ENCODE measurements at places on chromosomes 16 and 17.

GRCh38 chr17:76232342-76232741, 8.0 kb downstream of the RNF157 start:
- DNase-seq: no peak

DNA sequence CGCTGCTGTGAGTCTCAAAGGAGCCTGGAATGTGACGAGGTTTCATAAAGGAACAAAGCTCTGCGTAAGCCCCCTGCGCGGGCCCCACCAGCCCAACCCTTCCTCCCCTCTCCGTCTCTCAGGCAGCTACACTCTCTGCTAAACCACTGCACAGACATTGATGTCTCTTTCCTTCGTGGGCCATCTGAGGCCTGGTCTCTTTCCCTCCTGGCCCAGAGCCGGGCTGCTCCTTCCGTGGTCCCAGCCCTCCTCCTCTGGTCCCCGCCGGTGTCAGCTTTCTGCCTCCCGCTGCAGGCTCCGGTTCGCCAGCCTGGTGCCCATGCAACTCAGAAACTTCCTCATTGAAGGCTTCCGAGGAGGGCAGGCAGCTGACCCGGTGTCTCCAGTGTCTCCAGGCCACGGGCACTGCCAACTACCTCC, 7.4 kb downstream of the SCARF1 start:
- DNase-seq: no peak

DNA sequence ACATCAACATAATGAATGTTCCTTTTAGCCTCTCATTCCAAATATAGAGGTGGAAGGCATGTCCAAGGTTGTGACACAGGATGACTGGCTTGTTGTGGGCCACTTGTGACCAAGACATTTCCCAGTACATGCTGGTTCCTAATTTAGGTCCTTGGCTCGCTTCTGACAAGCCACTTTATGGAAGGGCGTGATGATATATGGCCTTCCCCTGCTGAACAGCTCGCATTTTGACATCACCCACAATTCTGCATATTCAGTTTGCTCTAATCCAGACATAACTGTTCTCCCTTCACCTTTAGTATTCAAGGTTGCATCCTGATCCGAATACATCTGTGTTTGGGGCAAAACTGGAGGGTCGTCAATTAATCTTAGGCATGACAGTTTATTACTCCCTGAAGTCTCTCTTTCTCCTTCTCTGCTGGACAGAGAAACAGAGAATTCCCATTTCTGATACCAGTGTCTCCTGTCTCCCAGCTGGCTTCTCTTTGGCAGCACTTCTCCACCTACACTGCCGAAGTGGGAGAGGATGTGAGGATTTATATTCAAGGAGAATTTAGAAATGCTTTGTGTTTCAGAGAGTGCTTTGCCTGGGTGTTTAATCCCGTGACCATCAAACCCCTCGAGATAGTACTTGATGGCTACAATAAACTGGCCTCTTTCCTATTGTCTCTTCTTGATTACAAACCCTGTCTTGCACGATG, 815.5 kb upstream of the RBFOX1 start:
- no peak for DNase-seq

- no peak for DNase-seq
These were observed 182.8 kb upstream of the HS3ST3A1 start for GRCh38 chr17:13784434-13785095.

DNA sequence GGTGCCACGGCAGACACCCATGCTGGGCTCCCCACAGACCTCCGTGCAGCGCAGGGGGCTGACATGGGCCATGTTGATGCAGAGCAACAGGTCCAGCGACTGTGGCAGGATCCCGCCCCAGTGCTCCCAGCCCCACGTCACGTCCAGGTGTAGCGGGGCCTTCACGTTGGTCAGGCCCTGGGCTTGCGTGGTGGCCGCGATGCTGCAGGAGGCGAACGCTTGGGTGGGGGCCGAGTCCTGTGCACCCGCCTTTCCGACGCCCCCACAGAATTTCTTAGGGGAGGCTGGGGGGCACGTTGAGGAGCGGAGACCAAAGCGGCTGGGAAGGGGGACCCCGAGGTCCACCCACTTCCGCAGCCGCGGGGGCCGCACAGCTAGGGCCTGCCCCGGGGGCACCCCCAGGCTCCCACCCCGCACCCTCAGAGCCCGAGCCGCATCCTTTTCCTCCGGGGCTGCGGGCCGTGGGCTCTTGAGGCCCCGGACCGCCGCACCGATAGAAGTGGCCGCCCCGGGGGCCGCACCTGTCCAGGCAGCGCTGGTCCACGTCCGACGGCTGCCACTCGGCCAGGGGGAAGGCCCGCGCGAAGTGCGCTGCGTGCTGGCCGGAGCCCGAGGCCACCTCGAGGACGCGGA, 416 bp downstream of the METTL26 start:
- peak; percentile 4 for DNase-seq

GRCh38 chr16:15494236-15494635, 59.8 kb downstream of the BMERB1 start:
- DNase-seq: no peak

- DNase-seq: no peak
These were observed 148.4 kb downstream of the PITPNC1 start for GRCh38 chr17:67525239-67526135.

DNA sequence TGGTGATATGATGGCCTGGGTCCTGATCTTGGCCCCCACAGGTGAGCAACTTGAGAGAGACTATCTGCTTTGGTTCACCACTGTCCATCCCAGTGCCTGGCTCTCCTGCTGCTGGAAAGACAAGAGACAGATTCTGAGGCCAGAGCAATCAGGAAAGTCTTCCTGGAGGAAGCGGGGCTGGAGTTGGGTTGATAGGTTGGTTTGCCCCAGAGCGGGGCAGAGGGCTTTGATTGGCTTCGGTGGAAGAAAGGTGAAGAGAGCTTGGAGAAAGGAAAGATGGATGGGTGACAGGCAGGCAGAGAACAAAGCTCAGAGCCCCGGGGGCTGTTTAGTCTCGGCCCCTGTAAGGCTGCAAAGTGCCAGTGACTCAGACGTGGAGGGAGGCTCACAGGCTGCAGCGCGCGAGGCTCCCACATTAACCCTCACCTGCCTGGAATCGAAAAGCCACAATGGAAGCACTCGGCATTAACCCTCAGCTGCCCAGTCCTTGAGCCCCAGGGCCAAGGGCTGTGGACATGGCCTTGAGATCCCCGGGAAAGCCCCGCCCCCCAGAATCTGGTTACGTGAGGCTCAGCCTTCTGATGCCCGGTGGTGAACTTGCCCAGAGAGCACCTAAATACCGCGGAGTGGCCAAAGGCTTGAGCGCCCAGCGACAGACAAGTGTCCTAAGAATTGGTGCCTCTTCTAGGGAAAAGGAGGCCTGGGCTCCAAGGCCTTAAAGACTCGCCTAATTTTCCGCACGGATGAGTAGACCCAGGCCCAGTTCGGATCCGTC, 996 bp upstream of the CPNE2 start:
- no peak for DNase-seq

- DNase-seq: no peak
These were observed 16.5 kb upstream of the CLEC18C start for GRCh38 chr16:70157105-70157476.

- DNase-seq: no peak
These were observed 157.4 kb downstream of the PRKCA start for GRCh38 chr17:66459811-66460270.

- no peak for DNase-seq
These were observed 23.5 kb downstream of the GPRC5B start for GRCh38 chr16:19861133-19861532.

DNA sequence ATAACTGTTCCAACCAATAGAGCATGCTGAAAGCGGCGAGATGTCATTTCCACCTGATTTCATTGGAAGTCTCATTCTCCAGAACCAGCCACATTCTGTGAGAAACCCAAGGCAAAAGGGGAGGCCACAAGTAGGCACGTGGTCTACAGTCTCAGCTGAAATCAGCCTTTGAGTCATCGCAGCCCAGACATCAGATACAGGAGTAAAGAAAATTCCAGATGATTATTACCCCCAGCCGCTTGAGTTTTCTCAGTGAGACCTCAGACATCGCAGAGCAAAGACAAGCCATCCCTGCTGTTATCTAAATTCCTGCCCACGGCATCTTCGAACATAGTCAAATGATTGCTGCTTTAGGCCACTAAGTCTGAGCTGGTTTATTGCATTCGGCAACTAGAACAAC, 23.1 kb downstream of the STAT3 start:
- no peak for DNase-seq

DNA sequence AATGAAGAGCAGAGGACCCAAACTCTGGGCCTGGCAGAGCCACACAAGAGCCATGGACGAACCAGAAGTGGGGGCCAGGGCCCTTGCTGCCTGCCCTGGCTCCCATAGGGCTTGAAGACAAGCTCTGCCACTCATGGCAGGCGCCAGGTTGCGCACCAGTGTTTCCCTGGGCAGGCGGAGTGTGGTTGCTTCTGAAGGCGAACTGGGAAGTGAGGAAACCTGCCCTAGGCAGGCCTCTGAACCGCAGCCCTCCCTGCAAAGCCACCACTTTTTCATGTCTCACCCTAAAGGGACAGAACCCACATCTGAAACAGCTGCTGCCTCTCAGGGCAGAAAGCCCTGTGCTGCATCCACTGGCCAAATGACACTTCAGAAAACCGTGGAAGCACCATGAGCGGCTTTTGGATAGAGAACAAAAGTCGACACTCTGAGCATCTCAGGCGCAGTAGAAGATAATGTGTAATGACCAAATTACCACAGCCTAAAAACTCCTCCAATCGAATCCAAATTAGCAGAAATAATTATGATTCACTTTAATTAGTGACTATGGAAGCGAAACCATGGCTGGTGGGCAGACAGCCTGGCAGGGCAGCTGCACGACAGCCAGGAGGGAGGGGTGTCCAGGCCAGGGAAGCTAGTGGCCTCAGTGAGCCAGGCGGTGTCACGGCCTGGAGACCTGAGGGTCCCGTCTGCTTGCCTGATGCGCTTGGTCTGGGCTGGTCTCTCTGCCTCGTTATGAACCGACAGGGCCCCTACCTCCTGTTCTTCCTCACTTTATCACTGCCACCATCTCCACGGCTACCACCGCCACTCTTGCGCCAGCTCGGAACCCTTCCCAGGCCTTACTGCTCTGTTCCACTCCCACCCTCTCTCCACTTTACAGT, 59.1 kb downstream of the PRMT7 start:
- DNase-seq: no peak

- no peak for DNase-seq
These were observed 9.9 kb upstream of the ADGRG1 start for GRCh38 chr16:57618296-57619132.

GRCh38 chr16:78560997-78561396, 461.5 kb downstream of the WWOX start:
- DNase-seq: no peak

Measured in endothelial cell (in vitro differentiated cells).